ENCODE measurements at places on chromosomes 12 and 14.

GRCh38 chr12:107402041-107403022, 283.3 kb upstream of the PWP1 start:
- no peaks in the 10 kb centered on the region for H3K4me1 ChIP-seq
- no peak for DNase-seq
- no peak overlapping the region for H3K27ac ChIP-seq
- no peak overlapping the region for H3K4me3 ChIP-seq
- no peaks in the 10 kb centered on the region for H3K27me3 ChIP-seq

GRCh38 chr12:32134101-32134888, 27.6 kb downstream of the BICD1 start:
- peak overlapping the region; percentile 58 for H3K27ac ChIP-seq
- H3K4me3 ChIP-seq: no peak overlapping the region
- no peaks in the 10 kb centered on the region for H3K27me3 ChIP-seq
- no peaks in the 10 kb centered on the region for H3K4me1 ChIP-seq
- no peaks in the 10 kb centered on the region for H3K36me3 ChIP-seq

GRCh38 chr14:63659726-63660125, 18.1 kb upstream of the WDR89 start:
- H3K4me3 ChIP-seq: no peak overlapping the region
- no peaks in the 10 kb centered on the region for H3K4me1 ChIP-seq
- H3K27ac ChIP-seq: no peak overlapping the region
- no peaks in the 10 kb centered on the region for H3K36me3 ChIP-seq

DNA sequence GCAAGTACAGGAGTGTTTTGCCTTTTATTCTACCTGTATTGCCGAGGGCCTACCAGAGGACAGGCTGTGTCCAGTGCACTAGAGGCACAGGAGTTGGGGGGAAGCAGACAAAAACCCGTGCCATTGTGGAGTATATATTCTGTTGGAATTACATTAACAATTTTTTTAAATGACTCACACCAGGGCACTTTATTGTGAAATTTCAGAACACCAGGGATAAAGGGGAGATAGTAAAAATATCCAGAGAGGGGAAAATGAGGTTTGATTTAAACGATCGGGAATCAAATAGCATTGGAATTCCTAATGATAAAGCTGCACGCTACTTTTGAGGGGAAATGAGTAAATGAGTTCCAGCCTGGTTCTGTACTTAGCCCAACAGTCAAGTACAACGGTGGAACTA, 123.2 kb downstream of the PELI2 start:
- no peaks in the 10 kb centered on the region for H3K36me3 ChIP-seq
- no peak overlapping the region for H3K27ac ChIP-seq
- H3K27me3 ChIP-seq: no peaks in the 10 kb centered on the region

- H3K4me1 ChIP-seq: no peaks in the 10 kb centered on the region
- H3K4me3 ChIP-seq: no peak overlapping the region
- no peaks in the 10 kb centered on the region for H3K36me3 ChIP-seq
- H3K27me3 ChIP-seq: no peaks in the 10 kb centered on the region
- H3K27ac ChIP-seq: no peak overlapping the region
- no peak for DNase-seq
Measured at GRCh38 chr14:102826751-102827675, 49.8 kb downstream of the TRAF3 start.

DNA sequence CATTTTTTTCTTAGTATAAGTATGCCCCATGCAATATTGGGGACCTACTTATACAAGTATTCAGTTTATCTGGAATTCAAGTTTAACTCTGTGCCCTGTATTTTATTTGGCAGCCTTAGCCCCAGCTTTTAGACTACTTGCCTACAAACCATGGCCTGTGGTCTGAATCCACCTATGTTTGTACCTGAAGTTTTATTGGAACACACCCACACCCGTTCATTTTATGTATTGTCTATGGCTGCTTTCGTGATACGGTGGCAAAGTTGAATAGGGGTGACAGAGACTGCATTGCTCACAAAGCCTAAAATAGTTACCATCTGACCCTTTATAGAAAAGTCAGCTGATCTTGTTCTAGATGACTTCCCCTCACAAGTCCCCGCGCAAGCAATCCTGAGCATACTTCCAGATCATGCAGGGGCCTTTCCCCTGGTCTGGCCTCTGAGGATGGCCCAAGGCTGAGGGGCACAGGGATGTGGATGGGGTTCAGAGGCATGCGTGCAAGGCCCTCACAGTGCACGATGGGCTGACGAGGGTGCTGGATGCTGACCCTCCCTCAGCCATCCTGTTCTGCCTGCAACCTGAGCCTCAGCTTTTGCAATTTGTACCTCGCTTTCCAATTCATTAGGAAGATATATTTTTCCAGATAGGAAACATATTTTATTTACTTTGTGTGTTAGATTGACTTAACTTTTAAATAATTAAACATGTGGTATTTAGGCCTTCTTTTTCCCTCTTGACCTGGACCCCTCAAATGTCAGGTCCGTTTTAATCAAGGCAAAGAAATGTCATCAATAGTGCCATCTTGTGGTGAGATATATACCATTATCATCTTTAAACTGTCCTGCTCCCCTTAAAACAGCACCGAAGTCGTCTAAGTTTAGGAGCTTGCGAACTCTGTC, 527.3 kb upstream of the CCDC196 start:
- H3K4me1 ChIP-seq: no peaks in the 10 kb centered on the region
- no peak overlapping the region for H3K4me3 ChIP-seq
- H3K27me3 ChIP-seq: no peaks in the 10 kb centered on the region
- H3K27ac ChIP-seq: no peak overlapping the region

DNA sequence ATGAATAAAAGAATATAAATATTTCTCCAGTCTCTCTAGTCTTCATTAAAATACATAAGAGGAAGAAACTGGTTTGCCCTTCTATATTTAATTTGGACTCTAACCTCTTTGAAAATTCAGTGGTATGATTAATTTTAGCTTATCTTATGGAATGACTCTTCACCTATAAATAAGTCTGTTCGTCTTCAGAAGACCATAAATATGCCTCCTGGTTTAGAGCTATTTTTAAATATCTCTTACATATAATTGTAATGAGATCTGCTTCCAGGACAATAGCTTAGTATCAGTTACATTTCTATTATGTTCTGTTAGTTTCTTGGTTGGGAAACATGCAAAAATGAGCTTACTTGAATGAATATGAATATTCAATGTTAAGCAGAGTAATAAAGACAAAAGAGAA, 257.5 kb upstream of the HMGA2 start:
- no peak overlapping the region for H3K4me3 ChIP-seq
- no peak for DNase-seq
- H3K27me3 ChIP-seq: no peaks in the 10 kb centered on the region
- no peaks in the 10 kb centered on the region for H3K4me1 ChIP-seq

- H3K4me3 ChIP-seq: peak overlapping the region; percentile 89
- DNase-seq: no peak
- peak overlapping the region; percentile 100 for H3K27ac ChIP-seq
- no peaks in the 10 kb centered on the region for H3K36me3 ChIP-seq
- no peaks in the 10 kb centered on the region for H3K27me3 ChIP-seq
Measured at GRCh38 chr12:57112492-57113294, 1.5 kb upstream of the STAT6 start.

DNA sequence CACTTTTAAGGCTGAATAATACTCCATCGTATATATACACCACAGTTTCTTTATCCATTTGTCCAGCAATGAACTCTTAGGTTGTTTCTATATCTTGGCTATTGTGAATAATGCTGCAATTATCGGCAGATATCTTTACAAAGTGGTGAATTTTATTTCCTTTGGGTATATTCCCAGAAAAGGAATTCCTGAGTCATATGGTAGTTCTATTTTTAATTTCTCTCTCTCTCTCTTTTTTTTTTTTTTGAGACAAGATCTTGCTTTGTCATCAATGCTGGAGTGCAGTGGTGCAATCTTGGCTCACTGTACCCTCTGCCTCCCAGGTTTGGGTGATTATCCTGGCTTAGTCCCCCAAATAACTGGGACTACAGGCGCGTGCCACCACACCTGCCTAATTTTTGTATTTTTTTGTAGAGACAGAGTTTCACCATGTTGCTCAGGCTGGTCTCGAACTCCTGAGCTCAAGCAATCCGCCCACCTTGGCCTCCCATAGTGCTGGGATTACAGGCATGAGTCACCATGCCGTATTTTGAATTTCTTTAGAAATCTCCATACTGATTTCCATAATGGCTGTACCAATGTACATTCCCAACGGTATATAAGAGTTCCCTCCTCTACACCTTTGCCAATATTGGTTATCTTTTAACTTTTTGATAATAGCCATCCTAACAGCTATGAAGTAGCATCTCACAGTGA, 98.4 kb downstream of the EFCAB11 start:
- H3K4me3 ChIP-seq: no peak overlapping the region
- DNase-seq: no peak
- no peaks in the 10 kb centered on the region for H3K4me1 ChIP-seq
- H3K27me3 ChIP-seq: no peaks in the 10 kb centered on the region

GRCh38 chr12:83514372-83514771, 827.7 kb downstream of the TMTC2 start:
- no peak overlapping the region for H3K4me3 ChIP-seq

DNA sequence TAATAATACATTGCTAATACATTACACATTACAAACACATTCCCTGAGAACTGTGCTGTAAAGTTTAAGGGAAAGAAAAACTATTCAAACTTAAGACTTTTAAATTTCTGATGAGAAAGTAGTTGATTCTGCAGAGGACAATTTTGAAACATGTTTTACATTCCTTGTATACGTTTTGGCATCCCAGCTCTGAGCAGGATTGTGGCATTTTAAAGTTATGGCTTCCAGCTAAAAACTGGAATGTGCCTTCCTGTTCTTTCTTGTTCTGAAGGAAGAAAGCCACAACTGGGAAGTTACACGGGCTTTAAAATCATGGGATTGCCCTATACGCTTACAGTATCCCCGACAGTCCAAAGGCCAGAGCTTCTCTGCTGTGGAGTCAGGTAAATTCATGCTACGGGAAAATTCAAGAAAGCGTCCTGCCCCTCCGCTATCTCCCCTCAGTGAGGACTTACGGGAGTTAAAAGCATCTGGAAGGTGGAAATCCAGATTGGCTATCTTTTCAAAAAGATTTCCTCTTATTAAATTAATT, 10.8 kb upstream of the KLHL42 start:
- DNase-seq: no peak
- H3K27me3 ChIP-seq: no peaks in the 10 kb centered on the region
- no peak overlapping the region for H3K27ac ChIP-seq
- H3K36me3 ChIP-seq: no peaks in the 10 kb centered on the region
- H3K4me1 ChIP-seq: no peaks in the 10 kb centered on the region
- H3K4me3 ChIP-seq: no peak overlapping the region

DNA sequence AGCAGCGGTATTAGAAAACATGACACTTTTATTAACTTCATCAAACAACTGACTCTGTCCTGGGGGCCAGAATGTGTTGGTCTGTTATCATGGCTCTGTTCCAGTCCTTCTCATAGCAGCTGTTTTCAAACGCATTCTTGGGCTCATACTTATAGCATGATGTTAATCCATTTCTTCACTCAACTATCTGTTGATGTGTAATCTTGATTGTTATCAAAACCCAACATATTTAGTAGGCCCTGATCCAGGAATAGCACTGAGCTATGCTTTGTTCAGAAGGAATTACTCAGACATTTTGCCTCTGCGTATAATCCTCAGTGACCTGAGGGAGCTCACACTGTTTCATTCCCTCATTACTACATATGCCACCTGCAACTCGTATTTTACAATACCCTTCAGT, 315.9 kb downstream of the BMP4 start:
- no peak overlapping the region for H3K4me3 ChIP-seq
- H3K27me3 ChIP-seq: no peaks in the 10 kb centered on the region
- no peak for DNase-seq
- H3K4me1 ChIP-seq: no peaks in the 10 kb centered on the region
- no peaks in the 10 kb centered on the region for H3K36me3 ChIP-seq

DNA sequence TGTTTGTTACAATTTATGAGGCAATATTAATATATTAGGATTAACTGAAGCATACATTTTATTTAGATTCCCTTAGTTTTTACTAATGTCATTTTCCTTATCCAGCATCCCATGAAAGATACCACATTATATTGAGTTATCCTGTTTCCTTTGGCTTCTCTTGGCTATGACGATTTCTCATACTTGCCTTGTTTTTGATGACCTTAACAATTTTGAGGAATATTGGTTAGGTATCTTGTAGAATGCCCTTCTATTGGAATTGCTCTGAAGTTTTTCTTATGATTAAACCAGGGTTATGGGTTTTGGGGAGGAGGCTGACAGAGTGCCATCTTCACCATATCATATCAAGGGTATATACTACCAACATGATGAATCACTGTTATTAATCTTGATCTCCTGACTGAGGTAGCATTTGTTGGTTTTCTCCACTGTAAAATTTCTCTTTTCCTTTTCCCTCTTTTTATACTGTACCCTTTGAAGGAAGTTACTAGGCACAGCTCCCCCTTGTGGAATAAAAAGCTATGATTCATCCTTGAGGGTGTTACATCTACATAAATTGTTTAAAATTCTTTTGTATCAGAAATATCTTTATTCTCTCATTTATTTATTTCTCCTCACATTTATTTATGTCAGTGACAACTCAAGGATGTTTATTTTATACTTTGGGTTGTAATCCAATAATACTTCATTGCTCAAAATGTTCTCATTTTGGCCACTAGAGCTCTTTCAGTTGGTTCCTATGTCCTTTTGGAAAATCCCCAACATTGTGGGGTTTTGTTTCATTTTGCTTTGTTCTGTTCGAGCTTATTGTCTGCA, 239.0 kb downstream of the SLC16A7 start:
- H3K36me3 ChIP-seq: no peaks in the 10 kb centered on the region
- no peak for DNase-seq
- H3K4me3 ChIP-seq: no peak overlapping the region
- no peaks in the 10 kb centered on the region for H3K4me1 ChIP-seq

DNA sequence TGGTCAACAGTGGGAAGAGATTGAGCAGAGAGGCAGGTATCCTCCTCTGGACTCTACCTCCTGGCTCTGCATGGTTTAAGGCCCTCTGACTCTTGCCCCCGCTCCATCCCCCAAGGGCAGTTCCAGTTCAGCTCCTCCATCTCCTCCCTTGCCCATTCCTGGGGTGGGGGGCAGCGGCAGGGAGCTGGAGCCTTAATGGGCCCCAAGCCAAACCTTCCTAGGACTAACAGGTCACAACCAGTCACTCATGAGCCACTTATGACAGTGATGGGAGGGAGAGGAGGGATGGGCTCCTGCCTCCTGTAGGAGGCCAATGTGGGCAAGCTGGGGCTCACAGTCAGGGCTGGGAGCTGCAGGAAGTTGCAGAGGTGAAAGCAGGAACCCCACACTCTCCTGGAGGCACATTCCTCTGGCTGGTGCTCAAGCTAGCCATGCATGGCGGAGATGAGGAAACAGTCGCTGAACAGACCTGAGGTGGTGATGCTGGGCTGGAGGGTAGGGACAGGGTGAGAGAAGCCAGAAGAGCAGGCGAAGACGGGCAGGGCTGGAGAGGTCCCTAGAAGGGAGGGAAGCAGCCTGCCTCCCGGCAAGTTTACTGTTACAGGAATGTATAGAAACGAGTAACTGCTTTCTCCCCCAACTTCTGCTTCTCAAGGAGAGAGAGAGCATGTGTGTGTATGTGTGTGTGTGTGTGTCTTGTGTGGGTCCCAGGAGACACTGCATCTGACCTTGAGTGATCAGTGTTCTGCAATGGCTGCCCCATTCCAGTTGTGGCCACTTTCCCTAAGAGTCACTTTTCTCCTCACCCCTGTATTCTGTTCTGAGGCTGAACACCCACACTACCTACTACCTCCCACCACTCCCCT, 5.0 kb upstream of the RAPGEF3 start:
- no peaks in the 10 kb centered on the region for H3K27me3 ChIP-seq
- H3K36me3 ChIP-seq: no peaks in the 10 kb centered on the region
- no peak overlapping the region for H3K27ac ChIP-seq
- DNase-seq: no peak
- H3K4me3 ChIP-seq: no peak overlapping the region
- H3K4me1 ChIP-seq: no peaks in the 10 kb centered on the region
